WERI-Rb-1 (cell line): ENCODE measurements at places on chromosomes 7 and 10.

- DNase-seq: no peak
Measured at GRCh38 chr10:96863922-96864543, 31.9 kb downstream of the LCOR start.

- no peak for DNase-seq
Measured at GRCh38 chr10:11870461-11870780, 47.3 kb downstream of the PROSER2 start.

GRCh38 chr10:23918839-23919238, 290.1 kb upstream of the KIAA1217 start:
- no peak for DNase-seq

DNA sequence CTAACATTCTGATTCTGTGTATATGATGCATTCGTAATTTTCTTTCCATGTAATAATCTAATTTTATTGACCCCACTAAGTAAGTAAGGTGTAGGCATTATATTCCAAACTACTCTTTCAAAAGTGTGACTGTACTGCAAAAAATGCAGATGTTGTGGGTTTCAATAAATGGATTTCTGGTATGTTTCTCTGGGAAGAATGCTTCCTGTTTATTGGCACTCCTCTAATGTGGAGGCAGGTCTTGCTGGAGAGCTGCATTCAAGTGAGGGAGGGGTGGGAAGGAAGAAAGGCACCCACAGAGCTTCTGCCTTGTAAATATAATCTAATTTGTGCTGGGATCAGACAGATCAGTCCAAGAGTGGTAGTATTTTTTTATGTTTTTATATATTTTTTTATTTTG, 23.9 kb downstream of the ST7 start:
- no peak for DNase-seq

GRCh38 chr10:132405463-132405991, 8.5 kb downstream of the PWWP2B start:
- DNase-seq: no peak

- DNase-seq: no peak
Measured at GRCh38 chr7:74069790-74070618, 13.6 kb upstream of the LIMK1 start.

DNA sequence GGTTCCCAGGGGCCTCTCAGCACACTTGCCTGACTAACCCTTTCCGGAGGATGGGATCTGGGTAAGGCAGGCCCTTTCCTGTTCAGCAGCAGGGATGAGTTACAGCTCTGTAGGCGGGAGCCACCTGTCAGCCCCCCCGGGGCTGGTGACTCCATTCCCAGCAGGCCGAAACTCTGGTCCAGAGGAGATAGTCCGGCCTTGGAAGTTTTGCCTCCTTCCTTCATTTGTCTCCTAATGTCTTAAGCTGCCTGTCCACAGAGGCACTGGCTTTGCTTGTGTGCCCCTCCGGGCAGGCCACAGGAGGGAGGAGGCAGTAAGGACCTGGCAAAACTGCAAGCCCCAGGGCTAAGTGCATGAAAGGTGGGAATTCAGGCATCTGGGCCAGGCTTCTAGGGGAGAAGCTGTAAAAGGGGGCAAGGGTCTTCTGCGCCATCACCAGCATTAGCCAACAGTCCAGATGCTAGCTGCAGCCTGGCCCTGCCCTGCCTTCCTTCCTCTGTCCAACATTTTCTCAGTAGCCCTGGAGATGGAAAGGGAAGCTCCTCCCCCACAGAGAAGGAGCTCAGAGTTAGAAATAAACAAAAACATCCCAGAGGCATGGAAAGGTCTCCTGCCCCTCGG, 1.2 kb downstream of the ADIRF start:
- no peak for DNase-seq

DNA sequence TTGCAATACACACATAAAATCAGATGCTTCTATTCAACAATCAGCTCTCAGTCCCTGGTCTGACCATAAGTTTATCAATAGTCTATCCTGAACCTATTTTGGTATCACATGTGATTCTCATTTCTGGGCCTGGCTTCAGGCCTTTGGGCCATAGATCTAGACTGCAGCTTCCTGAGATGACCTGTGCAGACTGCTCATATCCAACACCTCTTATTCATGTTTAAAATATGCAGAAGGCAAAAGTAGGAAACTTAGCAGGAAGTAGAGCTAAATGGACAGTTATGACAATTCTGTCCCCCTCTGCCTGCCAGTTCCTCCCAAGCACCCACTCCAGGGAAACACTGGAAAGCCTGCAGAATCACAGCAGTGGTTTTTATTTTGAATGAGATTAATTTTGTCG, 53.3 kb downstream of the C7orf25 start:
- no peak for DNase-seq
